H9 (cell line): ENCODE measurements at places on chromosomes 6 and 20. TPM values are rescaled to one million over a fixed set of nuclear protein-coding genes. Genes with fewer than 3 reads are reported as not detected.

DNA sequence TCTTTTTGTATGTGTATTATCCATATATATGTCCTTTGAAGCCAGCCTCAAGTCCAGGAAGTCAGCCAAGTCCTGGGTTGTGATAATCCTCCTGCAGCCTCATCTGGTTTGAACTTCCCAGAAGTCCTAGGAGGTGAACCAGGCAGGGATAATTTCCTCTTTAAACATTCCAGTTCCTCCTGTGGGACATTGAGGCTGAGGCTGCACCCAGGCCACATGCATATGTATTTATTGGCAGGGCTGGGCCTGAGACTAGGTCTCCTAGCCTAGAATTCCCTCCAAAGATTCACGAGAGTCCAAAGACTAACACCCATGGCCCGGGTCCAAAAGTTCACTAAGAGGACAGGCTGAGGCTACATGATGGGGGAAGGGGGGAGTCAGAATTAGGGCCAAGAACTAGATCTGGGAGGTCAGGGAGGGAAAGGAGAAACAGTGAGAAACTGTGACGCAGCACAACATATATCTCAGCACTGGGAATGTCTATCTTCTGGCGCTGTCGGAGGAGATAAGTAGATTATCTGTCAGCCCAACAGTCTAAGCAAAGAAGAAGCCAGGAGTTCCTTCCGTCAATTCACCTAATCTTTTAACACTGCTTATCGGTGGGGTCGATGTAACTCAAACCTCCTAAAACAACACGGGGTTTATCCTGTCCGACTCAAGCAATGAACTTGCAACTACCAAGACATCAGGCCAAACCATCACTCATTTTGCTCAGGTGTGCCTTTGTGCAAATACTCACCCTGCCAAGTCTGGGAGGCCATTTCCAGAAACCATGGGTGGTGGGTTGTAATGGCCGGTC, 43.3 kb downstream of the SNX5 start:
- DNase-seq = no peak

- peak; percentile 28 for DNase-seq
Measured at GRCh38 chr6:57173886-57174510, 1.9 kb downstream of the BAG2 start.

GRCh38 chr20:829551-829950, 4.0 kb upstream of the FAM110A start:
- DNase-seq = no peak

Gene RBM24
- total RNA-seq = 0.48 and 0.55 TPM in 2 replicates

- DNase-seq = no peak
Measured at GRCh38 chr6:141541581-141542324, 591.0 kb upstream of the GJE1 start.
